ENCODE measurements at places on chromosomes 7 and 10.

- peak; percentile 35 for DNase-seq
Measured at GRCh38 chr10:17527514-17528146, 73.2 kb upstream of the ST8SIA6 start.

- no peak for DNase-seq
Measured at GRCh38 chr10:98167191-98167590, 32.7 kb downstream of the R3HCC1L start.

- DNase-seq = no peak
Measured at GRCh38 chr10:77881222-77881621, 45.3 kb downstream of the DLG5 start.

DNA sequence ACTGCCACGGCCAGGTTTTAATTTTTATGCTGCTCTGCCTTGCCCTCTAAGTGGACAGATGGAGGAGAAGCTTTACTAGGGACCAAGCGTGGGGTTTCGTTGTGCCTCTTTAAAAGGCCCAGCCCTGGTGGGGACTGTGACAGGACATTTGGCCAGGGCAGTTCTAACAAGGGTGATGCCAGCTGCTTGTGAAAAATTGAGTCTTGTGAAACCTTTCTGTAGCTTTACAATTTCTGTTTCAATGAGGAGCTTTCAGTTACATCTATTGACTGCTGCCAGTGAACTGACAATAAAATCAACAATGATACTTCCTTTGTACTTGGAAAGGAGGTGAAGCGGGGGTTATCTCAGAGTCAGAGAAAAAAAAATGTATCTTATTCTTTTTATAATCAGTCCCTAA lies 233.1 kb upstream of the CSTF2T start:
- DNase-seq = no peak

- DNase-seq = no peak
Measured at GRCh38 chr10:7507887-7508726, 97.3 kb upstream of the SFMBT2 start.

GRCh38 chr7:143248761-143249354 lies 14.4 kb upstream of the GSTK1 start:
- DNase-seq = no peak
